ENCODE measurements at places on chromosomes 12 and 14.

DNA sequence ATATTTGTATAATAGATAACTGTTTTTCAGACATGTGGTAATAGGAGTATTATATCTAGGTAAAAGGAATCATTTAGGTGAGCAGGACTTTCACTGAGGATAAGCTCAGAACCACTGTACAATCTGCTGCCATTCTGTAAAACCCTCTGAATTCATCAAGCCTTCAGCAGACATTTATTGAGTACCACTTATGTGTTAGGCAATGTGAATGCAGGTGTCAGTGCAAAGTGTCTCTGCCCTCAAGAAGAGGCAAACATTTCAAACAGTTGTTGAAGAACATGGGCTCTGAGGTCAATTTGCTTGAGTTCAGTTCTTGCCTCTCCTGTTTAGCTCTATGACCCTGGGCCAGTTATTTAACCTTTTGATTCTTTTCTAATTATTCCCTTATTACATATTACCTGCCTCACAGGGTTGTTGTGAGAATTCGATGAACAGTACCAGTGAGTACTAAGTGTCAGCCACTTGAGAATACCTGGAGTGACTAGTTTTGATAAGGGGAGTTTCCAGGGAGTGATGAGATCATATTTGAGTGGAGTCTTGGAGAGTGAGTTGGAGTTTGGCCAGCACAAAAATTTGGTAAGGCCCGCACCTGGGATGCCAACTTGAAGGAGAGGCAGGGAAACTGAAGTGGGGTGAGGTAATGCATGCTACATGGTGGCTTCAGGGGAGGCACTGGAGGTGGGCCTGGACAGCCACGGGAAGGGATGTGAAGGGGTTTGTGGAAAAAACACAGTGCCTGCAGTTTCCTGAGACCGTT, 33.7 kb downstream of the RASSF8 start:
- DNase-seq: no peak

DNA sequence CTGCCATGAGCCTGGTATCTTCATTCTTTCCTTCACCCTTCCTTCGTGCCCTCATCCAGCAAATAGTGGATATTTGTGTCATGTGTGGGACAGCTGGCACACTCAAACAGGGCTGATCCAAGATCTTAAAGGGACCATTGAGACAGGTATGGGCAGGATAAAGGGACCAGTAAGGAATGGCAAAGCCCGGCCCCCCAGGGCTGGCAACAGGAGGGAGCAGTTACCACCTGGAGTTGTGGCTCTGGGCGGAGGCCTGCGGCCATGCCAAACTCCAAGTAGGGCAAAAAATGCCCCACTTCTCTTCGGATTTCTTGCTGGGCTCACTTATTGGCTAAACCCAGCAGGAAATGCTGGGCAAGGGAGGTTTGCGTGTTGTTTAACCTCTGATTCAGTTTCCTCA, 2.1 kb downstream of the OGFOD2 start:
- DNase-seq: no peak

GRCh38 chr12:89884416-89884898, 175.8 kb upstream of the ATP2B1 start:
- DNase-seq: no peak

GRCh38 chr14:81345781-81346180, 54.3 kb downstream of the STON2 start:
- DNase-seq: no peak

DNA sequence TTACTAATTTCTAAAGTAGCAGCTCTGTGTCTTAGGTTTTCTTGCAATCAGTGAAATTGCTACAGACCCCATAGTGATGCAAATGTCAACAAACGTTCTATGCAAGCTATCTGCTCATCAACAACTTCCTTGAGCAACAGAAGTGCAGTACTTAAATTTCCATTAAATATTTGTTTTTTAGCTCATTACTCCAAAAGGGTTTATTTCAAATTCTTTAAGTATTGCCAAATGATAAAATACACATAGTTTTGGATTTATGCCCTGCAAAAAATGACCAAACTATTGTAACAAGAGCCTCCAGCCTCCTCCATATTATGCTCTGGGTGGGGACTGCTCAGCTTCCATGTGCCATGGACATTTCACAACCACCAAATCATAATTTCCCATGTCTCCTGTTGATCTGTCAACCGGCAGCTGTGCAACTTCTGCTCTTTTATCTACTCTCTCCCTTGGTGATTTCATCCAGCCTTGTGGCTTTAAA, 4.4 kb downstream of the BDKRB1 start:
- DNase-seq: no peak

DNA sequence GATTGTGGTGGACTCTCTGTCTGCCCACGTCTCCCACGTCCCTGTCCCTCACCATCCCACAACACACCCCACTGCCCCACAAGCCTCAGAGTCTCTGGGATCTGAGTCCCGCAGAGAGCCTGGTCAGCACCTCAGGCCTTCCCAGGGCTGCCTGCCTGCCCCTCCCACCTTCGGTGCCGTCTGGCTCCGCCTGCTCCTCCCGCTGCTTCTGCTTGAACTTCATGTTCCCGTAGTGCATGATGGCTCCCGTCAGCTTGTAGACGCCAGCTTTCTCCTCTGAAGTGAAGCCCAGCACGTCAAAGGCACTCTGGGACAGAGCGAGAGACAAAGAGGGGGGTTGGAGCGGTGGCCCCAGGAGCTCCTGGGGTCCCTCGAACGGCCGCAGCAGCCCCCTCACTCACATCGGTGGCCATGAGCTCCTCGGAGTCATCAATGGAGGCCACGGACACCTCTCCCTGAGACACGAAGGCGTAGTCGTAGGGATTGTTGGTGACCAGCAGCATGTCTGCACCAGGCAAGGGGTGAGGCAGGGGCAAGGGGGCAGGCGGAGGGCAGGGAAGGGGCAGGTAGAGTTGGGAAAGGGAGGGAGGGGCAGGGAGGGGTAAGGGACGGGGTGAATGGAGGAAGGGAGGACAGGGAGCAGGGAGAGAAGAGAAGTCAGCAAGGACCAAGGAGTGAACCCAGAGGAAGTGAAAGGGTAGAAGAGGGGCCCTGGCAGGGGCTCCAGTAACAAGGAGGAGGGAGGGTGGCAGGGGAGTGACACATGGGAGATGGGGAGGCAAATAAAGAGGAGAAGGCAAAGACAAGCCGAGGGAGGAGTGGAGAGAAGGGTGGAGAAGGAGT, 5.6 kb downstream of the MYH6 start:
- no peak for DNase-seq

DNA sequence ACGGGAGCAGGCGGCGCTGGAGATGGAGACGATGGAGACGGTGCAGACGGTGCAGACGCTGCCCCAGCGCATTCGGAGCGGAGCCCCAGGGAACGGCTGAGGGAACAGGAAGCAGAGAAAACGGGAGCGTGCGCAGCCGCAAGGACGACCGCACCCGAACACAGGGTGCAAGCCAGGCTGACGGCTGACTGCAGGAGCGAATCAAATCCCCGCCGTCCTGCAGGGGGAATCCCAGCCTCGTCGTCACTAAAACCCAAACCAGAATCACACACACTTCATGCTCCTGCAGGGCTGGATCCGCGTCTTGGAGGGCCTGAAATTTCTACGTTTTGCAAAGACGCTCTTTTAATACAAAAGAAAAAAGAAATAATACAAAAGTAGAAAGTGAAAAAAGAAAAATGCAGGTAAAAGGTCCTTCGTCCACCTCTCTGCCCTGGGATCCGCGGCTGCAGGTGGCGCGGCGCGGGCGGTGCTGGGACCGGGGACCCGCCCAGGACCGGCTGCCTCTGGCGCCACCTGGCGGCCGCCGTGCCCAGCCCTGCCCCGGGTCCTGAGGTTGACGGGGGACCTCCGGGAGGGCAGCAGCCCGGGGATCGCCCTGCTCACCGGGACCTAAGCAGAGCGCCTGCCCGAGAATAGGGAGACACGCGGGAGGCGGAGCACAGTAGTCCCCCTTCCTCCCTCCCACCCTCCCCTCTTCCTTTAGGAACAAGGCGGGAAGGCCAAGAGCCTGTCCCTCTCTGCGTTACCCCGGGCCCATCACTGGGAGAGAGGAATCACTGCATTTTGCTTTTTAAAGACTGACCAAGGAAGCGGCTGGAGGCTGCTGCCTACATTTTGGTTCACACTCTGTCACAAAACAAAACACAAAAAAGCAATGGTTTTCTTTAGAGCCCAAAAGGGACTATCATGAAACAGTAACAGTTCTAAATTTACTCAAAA, 20.1 kb downstream of the STX2 start:
- peak; percentile 93 for DNase-seq

DNA sequence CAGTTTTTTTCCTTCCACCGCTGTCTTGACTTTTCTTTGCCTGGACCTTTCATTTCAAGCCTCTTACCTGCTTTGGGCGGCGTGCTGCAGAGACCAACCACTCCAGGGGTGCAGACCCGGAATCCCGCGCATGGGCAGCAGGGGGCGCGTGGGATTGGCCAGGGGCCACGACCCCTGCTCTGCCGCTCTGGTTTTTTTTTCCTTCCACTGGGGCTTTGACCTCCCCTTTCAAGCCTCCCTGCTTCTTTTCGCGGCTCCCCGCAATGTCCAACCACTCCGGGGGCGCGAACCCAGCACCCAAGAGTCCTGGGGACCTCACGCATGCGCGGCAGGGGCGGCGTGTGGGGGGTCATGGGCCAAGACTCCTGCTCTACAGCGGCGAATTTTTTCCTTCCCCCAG, 325.1 kb downstream of the ALG10 start:
- no peak for DNase-seq

GRCh38 chr12:97063292-97063935, 156.4 kb downstream of the NEDD1 start:
- DNase-seq: no peak

DNA sequence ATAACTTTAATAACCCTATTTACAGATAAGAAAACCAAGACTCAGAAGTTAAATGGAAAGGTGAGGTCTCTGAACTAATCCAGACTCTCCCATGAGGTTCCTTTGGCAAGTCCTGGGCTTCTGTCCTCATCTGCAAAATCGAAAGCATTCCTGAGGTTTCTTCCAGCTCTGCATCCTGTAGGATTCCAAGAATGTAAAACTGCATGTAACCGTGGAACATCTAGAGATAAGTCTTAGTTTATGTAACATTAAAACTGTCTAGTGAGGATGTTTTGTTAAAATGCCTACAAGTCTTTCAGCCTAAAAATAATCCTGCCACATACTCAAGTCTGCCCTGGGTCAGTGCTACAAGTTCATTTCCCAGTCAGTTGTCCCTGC, 7.3 kb upstream of the ITFG2 start:
- DNase-seq: no peak

DNA sequence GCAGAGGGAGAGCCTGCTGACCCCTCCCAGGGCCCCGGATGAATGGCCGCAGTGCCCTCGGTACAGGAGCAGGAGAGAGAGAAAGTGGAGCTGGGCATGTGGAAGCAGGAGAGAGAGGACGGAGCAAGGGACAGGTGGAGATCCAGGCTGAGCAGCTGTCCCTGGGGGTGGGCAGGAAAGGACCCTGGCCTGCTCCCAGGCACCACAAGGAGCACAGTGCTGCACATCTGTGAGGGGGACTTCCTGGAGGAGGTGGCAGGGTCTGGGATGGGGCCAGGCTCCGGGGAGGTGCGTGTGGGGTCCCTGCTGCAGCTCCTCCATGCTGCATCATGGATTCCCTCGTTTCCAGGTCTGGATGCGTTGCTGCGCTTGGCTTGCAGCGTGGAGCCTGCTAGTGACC, 13.0 kb upstream of the DLK1 start:
- no peak for DNase-seq

GRCh38 chr14:39939023-39939422, 506.8 kb upstream of the FBXO33 start:
- DNase-seq: no peak

All from ecto neural progenitor cell (in vitro differentiated cells).